Fibroblast of pulmonary artery (primary cell): ENCODE measurements at places on chromosomes 4 and X.

- no peak for DNase-seq
Observed at GRCh38 chr4:62159876-62160275, 959.8 kb downstream of the ADGRL3 start.

DNA sequence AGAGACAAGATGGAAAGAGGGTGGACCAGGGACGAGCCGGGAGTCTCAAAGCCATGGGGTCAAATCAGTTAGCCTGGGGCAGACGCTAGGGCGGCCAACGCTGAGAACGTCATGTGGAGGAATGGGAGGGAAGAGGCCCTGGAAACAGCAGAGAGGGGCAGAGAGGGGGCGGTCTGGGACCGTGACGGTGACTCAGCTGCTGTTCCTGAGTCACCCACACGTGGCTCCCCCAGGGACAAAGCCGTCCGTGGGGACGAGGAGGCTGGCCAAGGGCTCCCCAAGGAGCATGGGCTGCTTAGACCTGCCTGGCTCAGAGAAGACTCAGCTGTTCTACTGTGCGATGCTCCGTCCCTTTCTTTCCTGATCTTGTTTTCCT is 108.4 kb upstream of the LRPAP1 start:
- DNase-seq = no peak

DNA sequence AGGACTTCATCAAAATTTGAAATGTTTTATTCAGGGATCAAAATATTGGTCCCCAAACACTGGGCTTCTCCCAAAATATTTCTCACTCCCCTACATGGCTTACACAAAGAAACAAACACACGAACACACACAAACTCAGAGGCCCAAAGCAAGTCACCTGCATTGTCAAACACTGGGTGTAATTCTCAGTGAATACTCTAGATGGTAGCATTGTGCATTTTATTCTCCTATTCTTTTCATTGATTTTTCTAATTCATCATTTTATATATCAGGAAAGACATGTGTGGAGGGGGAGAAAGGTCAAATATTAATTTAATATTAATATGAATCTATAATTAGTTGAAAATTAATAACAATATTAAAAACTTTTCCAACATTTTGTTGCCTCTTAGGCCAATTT is 72.3 kb upstream of the TNMD start:
- peak; percentile 20 for DNase-seq

DNA sequence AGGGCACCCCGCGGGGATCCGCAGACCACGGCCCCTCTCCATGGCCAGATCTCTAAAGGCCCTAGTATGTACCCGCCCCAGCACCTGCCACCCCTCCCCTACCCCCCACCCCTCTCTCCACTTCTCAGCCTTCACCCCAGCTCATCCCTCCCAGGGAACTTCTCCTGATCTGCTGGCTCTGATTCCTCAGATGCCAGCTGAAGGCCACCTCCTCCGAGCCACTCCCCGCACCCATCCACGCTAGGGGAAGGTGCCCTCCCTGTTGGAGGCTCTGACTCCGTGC is 11.9 kb downstream of the PSAPL1 start:
- DNase-seq = no peak

- peak; percentile 48 for DNase-seq
Observed at GRCh38 chr4:55291227-55291640, 54.8 kb upstream of the SRD5A3 start.

DNA sequence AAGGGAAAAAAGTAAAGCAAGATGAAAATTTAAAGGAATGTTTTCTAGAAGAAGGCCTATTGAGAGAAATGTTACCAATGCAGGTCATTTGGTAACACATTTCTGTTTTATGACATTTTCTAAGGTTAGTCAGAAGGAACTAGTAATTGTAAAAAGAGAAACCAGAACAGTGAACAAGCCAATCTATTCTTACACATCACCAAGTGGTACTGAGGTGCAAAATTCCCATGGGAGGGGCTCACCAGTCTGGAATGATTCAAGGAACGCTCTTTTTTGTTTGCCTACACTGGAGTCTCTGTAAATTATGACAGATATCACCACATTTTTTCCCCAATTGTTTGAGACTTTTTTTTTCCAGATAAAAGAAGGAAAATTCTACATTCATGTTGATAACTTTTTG is 404.7 kb upstream of the CNKSR2 start:
- DNase-seq = no peak

GRCh38 chr4:142824368-142824767 is 21.7 kb downstream of the INPP4B start:
- DNase-seq = peak; percentile 36

DNA sequence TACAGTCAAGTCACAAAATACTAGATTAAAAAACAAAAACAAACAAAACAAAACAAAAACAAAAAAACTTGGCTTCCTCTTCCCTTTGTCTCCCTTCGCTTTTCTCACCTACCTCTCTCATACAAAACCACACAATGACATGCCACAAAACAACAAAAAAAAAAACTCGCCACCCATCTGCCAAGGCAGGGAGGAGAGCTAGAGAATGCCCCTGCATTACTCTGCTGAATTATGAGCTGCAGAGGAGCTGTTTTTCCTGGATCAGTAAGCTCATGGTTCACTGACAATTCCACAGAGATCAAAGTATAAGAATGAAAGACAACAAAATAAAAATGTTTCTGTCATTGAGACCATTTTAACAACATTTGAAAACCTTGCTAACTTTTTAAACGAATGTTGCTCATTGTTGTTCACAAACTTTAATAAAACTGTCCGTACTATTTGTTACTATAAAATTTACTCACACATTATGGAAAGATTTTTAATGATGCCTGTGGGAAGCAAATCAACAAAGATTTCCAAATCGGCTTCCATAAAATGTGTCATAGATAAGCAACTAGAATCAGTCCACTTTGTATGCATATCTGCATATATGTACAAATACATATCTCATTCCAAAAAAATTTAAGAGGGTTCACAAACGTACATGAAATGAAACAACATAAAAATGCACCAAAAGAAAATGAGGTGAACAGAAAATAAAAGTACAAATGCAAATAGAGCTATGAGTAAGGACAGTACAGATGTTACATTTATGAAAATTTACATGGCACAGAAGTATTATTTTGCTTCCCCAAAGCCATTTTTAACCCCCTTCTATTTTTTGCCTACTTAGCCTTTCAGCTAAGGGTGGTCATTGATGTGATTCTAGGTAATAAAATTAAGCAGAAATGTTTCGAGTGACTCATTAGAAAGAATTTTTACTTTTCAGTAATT is 252.4 kb upstream of the FAT4 start:
- DNase-seq = no peak

GRCh38 chr4:140769209-140769608 is 13.0 kb upstream of the TBC1D9 start:
- no peak for DNase-seq

GRCh38 chrX:72273718-72274117 is 3.3 kb downstream of the RPS4X start:
- DNase-seq = no peak

- DNase-seq = no peak
Observed at GRCh38 chrX:97849951-97850350, 966.2 kb downstream of the RPA4 start.

DNA sequence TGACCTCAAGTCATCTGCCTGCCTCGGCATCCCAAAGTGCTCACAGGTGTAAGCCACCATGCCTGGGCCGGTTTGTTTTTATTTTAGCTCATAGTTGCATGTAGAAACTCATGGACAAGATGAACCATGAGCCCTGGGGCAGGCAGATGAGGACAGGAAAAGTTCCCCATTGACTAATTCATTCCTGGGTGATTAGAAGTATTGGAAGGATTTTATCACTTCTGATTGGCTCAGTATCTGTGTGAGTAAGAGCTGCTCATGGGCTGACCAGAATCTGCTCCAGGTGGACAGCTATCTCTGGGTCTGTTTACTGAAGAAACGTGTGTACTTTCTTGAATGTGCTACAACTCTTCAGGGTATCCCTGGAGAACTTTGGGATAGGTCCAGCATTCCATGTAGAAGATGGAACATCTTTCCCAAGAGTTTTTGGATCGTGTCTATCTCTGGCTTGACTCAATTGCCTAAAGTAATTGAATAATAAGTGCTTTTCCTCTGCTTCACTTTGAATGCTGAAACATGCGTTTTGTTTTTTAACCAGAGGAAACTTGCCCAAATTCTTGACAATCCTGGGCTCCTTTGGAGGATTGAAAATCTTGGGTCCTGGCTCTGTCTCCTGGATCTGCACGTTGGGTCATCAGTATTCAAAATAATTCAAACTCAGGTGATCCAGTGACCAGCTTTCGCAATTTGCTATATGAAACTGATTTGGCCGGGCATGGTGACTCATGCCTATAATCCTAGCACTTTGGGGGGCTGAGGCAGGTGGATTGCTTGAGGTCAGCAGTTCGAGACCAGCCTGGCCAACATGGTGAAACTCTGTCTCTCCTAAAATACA is 88.6 kb upstream of the DHRSX start:
- no peak for DNase-seq
